AG10803 (cell line): ENCODE measurements at places on chromosomes 6 and 20.

GRCh38 chr20:59576216-59576953, 28.0 kb upstream of the PHACTR3 start:
- DNase-seq: no peak

DNA sequence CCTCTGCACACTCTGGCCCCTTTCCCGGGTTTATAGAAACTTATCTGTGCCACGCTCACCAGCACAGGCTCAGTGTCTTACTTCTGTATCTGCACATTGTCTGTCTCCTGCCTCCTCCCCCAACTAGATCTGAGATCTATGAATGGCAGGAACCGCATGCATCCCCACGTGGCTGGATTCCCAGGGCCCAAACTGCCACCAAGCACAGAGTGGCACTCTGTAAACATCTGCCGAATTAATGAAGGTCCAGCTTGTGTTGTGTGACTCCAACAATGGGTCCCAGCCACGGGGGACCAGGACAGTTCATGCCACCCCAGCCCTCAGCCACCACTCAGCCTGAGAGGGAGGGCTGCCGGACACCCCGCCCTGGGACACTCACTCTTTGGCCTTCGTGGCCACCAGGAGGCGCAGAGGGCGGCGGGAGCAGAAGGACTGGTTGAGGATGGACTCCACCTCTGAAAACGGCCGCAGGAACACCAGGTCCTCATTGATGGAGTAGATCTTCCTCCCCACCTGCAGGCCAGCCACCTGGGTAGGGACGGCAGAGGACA, 171.1 kb downstream of the PREX1 start:
- no peak for DNase-seq

- DNase-seq: no peak
Measured at GRCh38 chr20:6940048-6940447, 172.6 kb downstream of the BMP2 start.

DNA sequence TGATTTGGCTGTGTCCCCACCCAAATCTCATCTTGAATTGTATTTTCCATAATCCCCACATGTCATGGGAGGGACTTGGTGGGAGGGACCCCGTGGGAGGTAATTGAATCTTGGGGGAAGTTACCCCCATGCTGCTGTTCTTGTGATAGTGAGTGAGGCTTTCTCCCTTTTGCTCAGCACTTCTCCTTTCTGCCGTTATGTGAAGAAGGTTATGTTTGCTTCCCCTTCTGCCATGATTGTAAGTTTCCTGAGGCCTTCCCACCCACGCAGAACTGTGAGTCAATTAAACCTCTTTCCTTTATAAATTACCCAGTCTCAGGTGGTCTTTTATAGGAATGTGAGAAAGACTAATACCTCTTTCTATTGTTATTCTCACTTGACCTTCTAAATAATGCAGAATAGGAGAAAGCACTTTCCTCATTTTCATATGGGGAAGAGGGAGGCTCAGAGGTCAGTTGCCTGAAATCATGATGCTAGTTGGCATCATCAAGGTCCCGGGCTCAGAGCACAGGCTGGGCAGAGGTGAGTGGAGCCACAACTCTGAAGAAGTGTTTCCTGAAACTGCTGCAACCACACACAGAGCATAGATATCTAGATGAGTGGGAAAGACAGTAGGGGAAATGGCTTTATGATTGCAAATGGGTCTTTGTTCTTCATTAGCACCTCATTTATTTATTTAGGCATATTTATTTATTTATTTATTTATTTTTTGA, 191.0 kb downstream of the QKI start:
- DNase-seq: no peak

DNA sequence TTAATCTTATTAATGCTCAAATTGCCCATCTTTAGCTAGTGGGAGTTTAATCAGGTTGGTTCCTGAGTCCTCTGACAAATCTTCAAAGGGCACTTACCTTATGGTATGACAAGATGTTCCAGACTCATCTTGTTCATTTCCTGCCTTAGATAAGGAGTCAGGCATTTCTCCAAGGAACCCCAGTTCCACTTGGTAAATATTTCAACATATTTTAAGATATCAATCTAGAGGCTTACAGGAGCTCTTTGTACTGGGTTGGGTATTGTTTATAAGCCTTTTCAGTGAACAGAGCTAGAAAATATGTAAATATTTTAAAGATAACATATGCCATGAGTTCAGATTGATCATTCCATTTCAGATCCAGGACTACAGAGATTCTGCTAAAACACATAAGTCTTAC, 159.8 kb downstream of the RCAN2 start:
- no peak for DNase-seq

DNA sequence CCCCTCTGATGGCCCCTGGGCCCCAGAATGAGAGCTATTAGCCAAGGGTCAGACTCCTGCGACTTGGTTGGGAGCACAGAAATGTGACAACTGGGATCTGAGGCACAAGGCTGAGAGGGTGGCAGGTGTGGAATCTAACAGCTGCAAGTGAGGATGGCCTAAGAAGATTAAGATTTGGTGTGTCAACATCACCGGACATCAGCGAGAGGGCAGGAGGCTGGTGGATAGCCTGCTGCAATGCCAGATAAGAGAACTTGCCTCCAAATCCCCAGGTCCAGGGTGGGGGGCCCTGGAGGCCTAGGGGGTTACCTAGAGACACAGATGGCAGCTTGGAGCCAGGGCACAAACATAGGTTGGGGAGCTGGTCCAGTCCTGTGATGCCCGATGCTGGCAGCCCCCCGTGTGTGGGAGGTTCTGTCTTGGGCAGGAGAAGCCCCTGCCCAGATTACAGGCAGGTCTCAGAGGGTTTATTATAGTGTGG, 155.8 kb downstream of the GRM4 start:
- DNase-seq: no peak

DNA sequence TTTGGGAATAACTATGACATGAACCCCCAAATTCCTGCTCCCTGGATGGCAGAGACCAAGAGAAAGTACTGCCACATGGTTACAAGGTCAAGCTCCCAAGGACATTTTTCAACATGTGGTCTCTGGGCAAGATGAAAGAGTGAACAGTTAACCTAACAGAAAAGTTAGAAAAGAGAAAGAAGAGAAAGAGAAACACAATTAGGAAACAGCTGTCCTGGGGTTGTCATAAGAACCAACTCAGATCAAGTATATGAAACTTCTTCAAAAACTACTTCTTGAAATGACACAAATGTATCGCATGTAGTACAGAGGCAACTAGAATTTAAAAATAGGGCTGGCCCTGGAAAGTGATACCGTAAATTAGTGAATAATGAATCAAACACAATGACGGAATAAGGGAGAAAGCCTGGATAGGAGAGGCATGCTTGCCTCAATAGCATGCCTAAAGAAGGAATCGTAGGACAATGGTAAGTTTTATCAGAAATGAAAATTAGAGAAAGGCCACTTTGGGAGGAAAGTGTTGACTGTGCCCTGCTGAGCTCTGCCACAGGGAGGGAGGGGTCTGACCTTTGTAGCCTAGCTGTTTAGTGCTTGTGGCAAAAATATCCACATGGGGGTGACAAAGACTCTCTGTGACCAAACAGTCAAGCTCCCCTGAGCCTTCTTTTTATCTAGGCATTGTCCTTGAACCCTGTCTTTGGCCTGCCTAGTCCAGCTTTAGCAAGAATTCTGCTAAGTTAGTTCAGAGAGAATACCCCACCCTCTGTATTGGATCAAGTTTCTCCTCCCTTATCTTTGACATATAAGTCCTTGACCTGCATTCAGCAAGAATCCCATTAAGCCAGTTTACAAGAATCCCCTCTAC, 4.3 kb upstream of the DCBLD1 start:
- no peak for DNase-seq

DNA sequence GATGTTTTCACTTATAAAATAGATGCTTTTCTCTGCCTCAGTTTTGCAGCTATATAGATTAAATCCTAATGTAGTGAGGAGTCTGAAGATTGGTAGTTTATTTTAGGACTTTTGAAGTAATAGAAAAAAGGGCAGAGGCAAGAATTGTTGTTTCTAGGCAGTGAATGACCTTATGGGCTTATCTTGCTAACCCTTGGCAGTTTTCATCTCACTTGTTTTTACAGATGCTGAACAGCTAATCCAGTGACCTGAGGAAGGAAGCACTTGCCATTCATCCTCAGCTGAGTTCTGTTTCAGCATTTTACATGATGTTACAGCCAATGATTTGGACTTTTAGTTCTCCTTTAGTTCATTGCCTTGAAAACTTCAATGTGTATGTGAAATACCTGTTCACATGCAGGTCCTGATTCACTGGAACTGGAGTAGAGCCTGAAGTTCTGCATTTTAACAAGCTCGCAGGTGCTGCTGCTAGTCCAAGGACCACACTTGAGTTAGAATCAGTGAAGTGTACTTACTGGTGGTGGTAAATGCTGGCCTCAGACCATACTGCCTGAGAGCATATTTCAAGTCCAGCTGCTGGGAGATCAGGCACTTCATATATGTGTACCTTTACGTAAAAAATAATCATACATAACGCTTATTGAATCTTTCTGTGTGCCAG, 86.9 kb downstream of the TULP4 start:
- DNase-seq: no peak

- DNase-seq: no peak
Measured at GRCh38 chr6:143961066-143961465, 47.0 kb downstream of the PLAGL1 start.
